ENCODE measurements at places on chromosomes 1 and 21.
A peak's percentile ranks its signal among the peaks of the same experiment; 100 is the strongest.

DNA sequence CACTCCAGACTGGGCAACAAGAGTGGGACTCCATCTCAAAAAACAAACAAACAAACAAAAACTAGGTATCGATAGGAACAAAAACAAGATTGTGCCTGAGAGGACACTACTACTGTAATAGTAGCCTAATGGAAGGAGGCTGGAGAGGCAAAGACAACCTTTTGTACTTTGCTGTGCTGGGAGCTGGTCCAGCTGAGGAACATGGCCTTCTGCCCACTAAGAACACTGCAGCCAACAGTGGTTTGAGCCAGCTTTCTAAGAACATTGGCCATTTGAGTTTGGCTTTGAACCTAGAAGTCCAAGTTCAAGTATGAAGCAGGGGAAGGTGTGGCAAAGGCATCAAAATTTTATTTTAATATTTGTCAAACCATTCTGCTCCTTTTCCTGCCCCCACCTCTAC is 22.7 kb upstream of the RGS8 start:
- no peak for DNase-seq

- peak; percentile 63 for DNase-seq
These were observed 284.6 kb downstream of the PTBP2 start for GRCh38 chr1:97006044-97006661.

GRCh38 chr1:235566084-235566483 is 61.8 kb upstream of the B3GALNT2 start:
- no peak for DNase-seq

- DNase-seq, result no peak
These were observed 1.0 kb downstream of the RER1 start for GRCh38 chr1:2392686-2393085.

DNA sequence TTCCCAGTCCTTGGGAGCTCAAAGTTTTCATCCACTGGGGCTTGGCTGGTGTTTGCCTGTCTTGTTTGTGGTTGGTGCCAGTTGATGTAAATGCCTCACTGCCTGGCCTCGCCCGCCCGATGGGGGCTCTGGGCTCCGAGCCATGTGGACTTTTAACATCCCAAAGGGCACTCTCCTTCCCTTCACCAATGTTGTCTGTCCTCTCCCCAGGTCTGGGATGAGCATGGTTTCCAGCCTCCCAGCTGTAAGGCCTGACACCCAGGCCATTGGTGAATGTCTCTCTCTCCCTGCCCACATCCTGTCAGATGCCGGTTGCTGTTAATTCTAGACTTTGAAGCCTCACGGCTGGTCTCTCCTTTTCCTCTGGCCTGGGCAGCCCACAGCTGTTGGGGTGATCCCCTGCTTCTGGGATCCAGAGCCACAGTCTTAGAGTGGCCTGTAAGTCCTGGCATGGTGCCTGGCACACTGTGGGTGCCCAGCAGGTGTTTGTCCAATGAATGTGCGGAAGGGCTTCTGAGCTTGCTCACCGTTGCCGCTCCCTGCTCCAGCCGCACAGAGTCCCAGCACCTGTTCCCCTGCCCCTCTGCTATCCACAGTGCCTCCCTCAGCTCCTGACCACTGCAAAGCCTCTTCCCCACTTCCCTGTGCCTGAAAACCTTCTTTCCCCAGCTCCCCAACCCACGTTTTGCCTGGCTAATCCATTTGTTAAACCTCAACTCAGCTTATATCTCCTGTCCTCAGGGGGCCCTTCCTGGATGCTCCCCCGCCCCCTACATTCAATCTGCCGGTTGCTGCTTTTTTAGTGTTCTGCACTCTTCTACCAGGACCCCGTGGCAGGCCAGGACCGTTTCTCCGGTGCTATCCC is 3.3 kb upstream of the C1orf174 start:
- DNase-seq, result peak; percentile 92

DNA sequence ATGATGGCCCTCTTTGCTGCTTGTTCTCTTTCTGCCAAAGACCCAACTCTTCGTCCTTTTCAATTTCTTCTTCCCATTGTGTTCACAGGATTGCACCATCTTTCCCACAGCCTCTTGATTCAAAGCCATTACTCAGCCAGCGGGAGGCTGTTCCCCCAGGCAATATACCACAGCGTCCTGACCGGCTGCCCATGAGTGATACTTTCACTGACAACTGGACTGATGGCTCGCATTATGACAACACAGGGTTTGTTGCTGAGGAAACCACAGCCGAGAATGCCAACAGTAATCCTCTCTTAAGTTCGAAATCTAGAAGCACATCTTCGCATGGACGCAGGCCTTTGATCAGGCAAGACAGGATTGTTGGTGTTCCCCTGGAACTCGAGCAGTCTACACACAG is 167.4 kb downstream of the LRRC40 start:
- DNase-seq, result peak; percentile 69

- no peak for DNase-seq
These were observed 45.5 kb downstream of the TOR1AIP2 start for GRCh38 chr1:179831852-179832699.

- no peak for DNase-seq
These were observed 103.3 kb downstream of the DIRAS3 start for GRCh38 chr1:67947114-67947513.

GRCh38 chr1:109162626-109163025 is 48.7 kb downstream of the ELAPOR1 start:
- DNase-seq, result no peak

DNA sequence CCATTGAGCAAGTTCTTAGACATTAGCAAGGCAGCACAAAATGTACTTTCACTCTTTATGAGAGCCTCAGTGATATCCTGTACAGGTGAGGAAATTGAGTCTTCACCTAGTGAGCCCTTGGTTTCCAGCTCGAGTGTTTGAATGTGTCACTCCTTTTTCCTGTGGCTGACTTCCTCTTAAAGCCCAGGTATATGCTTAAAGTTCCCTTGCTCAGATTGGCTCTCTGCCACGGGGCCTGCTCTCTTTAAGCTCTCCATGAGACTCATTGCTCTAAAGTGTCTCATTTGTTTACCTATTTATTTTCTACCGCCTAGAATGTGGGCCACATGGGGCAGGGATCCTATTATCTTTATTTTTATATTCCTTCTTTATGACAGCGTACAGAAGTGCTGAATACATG is 324.9 kb downstream of the SIPA1L2 start:
- no peak for DNase-seq

GRCh38 chr21:44886113-44887075 is 12.9 kb upstream of the PTTG1IP start:
- DNase-seq, result no peak

DNA sequence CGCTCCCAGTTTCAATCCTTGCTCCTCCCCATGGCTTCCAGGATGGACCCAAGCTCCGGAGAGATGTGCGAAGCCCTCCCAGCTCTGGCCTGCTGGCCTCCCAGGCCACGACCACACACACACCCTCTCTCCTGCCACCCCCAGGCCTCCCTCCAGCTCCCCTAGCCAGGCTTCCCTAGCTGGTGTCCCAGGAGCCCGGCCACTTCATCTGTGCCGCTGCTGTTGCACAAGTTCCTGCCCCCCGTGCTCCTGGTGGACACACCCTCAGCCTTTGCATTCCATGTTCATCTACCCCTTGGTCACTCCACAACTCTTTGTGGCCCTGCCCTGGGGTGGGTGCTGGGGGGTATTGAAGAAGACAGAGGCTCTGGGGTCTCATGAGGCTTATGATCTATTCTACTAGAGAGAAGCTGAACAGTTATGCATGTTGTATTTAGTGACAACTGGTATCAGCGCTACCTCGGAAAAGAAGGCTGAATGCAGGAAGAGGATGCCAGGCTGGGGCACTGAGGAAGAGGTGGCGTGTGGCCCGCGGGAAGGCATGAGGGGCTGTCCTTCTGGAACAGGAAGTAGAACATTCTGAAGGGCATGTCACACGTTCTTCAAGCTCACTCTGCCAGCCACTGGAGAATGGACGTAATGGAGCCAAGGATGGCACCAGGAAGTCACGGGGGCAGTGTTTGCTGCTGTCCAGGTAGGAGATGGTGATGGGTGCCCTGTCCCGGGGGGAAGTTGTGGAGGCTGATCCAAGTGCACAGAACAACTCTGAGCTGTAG is 172.4 kb downstream of the PSMG1 start:
- no peak for DNase-seq

GRCh38 chr1:8274352-8274751 is 43.6 kb upstream of the SLC45A1 start:
- DNase-seq, result no peak

GRCh38 chr1:39228252-39228651 is 23.8 kb downstream of the MACF1 start:
- no peak for DNase-seq

DNA sequence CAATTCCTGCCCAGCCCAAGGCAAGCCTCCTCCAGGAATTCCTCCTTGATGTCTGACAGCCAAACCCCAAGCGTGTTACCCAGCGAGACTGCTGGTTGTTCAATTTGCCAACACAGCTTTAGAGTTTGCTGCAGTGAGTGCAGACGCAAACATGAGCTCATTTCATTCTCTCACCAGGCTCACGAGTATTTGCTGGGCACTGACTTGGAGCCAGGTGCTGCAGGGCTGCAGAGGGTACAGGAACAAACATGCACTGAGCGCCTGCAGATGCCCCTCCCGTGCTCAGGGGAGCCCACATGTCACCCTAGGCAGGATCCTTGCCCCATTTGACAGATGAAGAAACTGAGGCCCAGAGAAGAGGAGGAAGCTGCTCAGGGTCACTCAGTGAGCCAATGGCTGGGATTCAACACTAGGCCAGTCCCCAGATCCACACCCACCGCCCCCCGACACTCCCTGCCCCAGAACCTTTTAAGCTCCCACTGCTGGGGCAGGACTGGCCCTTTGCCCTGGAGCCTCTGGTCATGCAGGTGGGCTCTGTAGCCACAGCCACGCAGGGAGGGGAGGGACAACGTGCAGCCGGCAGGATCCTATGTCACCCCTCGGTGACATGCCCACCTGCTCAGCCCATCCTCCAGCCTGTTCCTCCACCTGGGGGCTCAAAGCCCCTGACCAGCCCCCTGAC is 363.7 kb downstream of the MATN1 start:
- DNase-seq, result no peak

GRCh38 chr1:234170622-234171021 is 202.6 kb upstream of the COA6 start:
- DNase-seq, result no peak

GRCh38 chr1:229842302-229843255 is 216.5 kb downstream of the URB2 start:
- no peak for DNase-seq

- DNase-seq, result peak; percentile 12
These were observed 771 bp downstream of the RABGAP1L start for GRCh38 chr1:174160109-174160473.
